AG09319 (cell line): ENCODE measurements at places on chromosomes 3 and 15.

DNA sequence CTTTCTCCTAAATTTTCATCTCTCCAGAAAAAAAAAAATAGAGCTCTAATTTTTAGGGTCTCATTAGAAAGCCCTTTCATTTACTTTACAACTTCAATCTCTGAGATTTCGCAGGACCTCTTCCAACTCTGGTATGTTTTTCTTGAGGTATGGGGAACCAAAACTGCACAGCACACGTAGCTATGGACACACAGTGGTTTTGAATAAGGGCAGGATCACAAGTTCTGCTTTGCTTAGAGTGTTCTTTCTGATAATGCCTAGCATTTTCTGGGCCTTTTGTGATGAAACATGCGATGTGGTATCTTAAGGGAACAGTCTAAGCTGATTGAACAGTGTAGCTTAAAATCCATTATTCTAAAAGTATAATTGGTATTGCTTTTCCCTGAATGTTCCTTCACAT, 25.3 kb downstream of the ZNF592 start:
- no peak for DNase-seq

- DNase-seq: no peak
Observed at GRCh38 chr3:73144828-73145227, 83.4 kb downstream of the EBLN2 start.

- no peak for DNase-seq
Observed at GRCh38 chr3:150825916-150826377, 63.0 kb upstream of the SIAH2 start.

GRCh38 chr15:58451826-58452225, 20.0 kb downstream of the LIPC start:
- DNase-seq: no peak

- DNase-seq: no peak
Observed at GRCh38 chr3:36918050-36918449, 26.8 kb downstream of the TRANK1 start.

DNA sequence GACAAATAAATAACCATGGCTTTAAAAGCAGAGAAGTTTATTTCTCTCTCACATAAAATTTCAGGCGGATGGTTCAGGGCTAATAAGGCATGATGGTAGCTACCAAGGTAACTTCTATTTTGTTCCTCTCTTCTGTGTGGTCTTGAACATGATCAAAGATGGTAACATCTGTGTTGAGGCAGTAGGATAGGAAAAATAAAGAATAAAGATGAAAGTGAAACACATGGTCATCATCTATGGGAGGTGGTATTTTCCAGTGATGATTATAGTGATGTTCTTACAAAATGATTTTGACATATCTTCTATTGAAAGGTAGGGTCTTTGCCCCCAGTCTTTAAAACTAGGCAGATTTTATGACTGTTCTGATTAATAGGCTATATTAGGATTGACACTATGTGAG, 14.2 kb upstream of the SST start:
- DNase-seq: no peak
